ENCODE measurements at places on chromosomes 5 and 9.

- no peak for DNase-seq
Measured at GRCh38 chr5:59917121-59917520, 23.6 kb upstream of the PDE4D start.

DNA sequence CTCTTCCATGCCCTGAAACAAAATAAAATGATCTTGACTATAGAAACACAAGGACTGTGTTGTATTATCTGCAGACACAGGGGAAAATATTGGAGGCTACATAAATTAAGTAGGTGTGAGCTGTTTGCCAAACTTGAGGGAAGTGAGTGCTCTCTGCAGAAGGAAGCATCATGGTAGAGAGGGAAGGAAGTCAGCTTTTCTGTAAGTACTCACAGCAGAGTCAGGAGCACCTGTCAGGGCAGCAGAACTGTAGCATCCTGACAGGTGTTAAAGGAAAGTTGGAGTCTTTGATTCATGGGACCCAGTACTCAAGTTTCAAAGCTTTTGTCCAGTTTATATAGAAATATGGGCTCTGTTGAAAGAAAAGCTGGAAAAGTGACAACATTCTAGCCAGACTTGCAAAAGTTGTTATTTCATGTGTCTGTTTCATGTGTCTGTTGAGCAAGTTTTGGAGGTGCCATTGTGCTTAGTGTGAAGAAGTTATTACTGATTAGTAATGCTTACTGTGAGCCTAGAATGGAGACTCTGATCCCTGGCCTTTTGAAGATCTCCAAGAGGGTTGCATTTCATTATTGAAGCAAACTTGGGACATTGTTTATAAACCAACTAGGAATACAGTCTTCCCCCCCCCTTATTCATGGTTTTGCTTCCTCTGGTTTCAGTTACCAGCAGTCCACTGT is 194.7 kb downstream of the SPATA31D1 start:
- no peak for DNase-seq

DNA sequence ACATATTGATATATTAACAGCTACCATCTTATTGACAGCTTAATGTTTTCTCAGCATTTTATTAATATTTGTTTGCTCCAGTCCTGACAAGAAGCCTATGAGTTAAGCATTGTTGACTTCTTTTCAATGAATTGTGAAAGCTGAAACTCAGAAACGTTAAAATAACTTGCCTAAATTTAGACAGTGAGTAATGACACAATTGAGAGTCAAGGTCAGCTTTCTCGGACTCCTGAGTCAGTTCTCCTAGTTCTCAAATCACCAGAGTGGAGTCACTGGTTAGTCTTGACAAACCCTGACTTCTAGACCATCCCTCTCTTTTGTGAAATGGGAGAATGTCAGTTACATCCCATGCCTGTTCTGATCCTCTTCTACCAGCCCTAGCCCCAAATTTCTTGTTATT is 222.7 kb upstream of the ACO1 start:
- no peak for DNase-seq

DNA sequence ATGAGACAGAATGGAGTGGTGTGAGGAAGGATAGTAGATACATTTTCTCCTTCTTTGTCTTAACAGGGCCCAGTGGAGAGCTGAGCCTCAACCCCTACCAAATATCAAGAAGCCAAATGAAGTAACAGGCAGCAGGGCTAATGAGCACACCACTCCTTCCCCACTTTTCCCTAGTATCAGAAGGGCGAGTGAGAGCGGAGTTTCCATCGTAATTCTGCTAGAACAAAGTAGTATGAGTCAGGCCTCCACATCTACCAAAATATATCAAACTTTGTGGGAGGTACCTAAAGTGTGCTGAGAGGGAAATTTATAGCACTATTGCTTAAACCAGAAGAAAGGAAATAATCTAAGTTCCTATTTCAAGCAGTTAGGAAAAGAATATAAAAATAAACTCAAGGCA is 769.0 kb upstream of the RGMB start:
- DNase-seq: no peak

GRCh38 chr5:67493676-67494075 is 297.1 kb upstream of the CD180 start:
- peak; percentile 35 for DNase-seq

GRCh38 chr9:137113385-137114159 is 961 bp downstream of the DPP7 start:
- DNase-seq: peak; percentile 59

DNA sequence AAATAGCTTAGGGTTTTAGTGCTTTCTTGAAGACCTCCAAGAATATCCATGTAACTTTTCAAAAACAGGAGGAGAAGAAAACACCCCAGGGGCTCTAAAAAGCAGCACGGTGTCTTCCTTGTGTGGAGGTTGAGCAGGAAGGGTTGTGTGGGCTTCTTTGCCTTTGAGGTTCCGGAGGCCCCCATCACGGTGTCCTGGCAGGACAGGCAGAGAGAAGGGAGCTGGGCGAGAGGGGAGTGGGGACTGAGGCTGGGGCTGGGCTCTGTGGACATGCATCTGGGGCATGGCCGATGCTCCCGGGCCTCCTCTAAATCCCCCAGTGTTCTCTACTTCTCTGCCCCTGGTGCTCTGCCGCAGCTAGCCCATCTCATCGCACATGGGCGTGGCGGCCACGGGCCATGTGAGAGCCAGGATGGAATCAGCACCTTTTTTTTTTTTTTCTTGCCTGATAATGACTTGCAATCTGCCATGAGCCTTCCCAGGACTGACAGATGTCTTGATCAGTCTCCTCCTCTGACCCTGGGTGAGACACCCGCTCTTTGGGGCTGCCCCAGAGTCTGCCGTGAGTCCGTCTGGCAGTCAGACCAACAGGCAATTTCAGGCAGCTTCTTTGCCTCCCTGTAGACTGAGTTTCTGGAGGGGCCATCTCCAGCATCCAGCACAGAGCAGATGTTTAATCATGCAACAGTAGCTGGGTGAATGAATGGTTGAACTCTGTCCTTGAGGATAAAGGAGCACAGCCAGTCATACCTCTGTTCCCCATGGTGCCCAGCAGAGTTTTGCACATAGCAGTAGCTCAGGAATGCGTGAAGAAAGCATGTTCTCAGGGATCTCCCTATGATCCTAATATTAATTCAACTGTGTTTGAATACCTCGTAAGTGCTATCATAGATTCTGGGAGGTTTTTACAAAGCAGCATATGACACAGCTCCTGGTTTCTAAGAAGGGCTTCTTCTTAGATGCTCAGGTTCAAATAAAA is 12.1 kb downstream of the CXCL14 start:
- DNase-seq: no peak

DNA sequence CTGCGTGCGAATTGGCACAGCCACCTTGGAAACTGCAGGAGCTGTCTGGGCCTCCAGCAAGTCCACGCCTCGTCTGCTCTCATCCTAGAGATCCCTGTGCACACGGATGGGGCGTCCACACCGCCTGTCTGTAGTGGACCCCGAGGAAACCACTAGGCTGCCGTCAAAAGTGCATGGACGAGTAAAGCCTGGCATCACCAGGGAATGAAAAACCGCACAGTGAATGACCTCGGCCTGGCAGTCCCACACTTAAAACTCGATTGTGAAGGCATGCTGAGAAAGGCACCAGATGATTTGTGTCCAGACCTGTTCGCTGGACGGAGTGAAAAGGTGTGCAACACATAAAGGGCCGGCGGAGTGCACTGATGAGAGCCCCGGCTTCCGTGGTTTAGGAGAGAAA is 50.8 kb downstream of the MRPL36 start:
- DNase-seq: no peak

DNA sequence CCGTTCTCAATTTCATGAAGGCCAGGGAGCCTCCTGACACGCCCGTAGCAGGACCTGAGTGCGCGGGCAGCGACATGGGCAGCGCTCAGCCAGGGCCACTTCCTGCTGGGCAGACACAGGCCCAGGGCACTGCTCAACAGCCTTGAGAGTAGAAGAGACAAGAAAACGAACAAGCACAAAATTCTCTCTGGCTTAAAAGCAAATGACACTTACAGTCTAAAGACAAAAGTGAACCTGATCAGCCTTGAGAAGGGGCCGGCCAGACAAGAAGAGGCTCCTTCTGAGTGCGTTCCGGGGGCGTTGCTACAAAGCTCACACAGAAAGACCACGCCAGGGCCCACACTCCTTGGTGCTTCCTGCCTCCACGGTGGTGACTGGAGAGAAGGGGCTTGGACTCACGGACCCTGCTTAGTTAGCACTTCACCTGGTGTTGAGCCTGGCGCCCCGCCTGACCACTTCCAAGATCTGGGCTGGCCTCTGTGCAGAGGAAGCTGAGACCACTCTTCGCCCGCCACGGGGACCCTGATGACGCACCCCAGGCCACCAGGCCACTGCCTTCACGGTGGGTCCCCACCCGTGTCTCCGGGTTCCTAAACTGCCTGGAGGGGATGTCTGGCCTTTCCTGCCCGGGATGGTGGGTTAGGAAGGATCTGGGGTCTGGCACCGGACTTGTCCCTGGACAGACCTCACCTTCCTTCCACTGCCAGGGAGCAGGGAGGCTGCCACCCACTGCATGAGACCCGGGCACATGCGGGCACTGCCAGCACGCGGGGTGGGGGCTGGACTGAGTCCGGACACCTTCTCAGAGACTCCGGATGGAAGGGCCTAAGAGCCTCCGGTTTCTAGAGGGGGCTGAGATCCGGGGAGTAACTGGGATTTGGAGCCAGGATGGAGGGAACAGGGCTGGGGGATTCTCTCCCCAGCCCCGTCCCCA is 1.3 kb downstream of the SLC12A7 start:
- DNase-seq: no peak

GRCh38 chr5:90792725-90793124 is 234.1 kb downstream of the ADGRV1 start:
- no peak for DNase-seq

DNA sequence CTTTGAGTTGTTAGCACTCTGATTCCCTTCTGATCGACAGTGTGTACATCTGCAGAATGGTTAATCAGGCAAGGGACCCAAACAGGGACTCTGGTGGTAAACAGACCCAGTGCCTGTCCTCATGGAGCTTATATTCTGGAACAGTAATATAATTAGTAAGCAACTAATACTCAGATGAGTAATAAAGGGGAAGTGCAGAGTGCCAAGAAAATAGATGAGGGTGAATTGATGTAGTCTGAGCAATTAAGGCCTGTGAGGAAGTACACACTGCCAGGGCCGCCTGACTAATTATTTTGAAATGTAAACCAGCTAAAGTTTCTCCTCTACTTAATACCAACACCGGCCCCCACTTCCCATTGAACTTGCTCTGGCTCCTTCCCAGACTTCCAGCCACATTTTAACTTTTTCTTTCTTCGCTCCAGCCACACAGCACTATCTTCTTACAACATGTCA is 4.2 kb downstream of the DHX29 start:
- no peak for DNase-seq

DNA sequence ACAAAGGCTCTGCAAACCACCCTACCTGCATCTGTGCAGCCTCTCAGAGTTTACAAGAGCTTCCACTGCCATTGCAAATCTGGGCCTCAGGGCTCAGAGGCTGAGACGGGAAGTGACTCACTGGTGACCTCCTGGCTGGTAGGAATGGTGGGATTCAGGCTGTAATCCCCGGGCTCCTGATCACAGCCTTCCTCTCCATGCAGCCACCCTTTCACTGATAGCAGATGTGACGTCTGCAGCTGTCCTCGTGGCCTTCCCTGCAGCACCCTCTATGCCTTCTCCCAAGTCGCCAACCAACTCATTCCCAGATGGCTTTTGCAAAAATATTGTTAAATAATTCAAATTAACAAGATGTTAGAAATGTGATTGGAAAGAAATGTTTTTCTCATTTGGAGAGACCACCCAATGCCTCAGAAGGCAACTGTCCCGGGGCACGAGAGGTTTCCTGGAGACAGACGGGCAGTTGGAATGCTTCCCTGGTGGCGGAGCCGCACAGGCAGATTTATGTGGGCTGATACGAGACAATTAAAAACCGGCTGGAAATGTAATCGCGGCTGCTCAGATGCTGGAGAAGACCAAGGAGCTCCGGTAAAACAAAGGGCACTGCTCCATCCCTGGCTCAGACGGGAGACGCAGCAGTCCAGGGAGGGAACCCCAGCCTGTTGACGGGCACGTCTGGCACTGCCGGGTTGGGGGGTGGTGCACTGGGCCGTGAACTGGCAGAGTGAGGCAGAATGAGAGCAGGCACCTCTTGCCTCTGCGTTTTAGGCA is 34.4 kb upstream of the SLC25A51 start:
- no peak for DNase-seq

DNA sequence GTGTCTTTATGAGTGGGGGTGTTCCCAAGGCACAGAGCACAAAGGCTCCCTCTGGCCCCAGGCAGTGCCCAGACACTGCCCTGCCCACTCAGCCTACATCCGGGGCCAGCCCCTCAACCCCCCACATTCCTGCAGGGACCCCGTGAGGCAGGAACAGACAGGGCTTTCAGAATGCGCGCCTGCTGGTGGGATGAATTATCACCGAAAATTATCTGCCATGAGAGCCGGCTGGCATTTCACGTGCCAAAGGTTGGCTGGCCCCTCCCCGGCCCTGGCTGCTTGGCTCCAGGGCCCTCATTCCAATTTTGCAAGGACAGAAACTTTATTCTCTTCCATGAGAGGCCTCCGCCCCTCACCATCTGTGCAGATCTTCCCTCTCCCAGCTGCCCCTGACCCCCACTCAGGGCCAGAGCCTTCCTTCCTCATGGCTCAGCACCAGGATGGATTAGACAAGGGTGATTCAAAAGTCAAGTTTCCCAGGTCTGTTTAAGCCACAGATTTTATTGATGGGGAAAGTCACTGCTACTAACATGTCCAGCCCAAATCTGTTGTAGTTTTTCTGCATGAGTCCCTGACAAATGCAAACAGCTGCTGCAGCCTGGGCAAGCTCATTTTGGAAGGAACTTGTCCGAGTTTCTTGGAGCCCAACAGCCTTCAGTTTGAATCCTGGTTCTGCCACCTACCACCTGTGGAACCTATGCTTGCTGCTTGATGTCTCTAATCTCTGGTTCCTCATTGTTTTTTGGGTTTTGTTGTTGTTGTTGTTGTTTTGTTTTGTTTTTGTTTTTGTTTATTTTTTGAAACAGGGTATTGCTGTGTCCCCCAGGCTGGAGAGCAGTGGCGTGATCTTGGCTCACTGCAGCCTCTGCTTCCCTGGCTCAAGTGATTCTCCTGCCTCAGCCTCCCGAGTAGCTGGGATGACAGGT is 32.3 kb upstream of the WDR38 start:
- no peak for DNase-seq

- no peak for DNase-seq
Measured at GRCh38 chr9:122070728-122071515, 22.2 kb downstream of the TTLL11 start.

GRCh38 chr9:95725045-95725444 is 150.4 kb upstream of the ERCC6L2 start:
- DNase-seq: no peak

- no peak for DNase-seq
Measured at GRCh38 chr5:68409259-68409658, 193.7 kb downstream of the PIK3R1 start.

- peak; percentile 27 for DNase-seq
Measured at GRCh38 chr9:13427587-13427986, 148.1 kb upstream of the MPDZ start.

- DNase-seq: no peak
Measured at GRCh38 chr5:73027361-73027760, 71.5 kb downstream of the FCHO2 start.

Data from frontal cortex (tissue), 4 donors.